Activated CD4-positive, alpha-beta T cell treated with anti-CD3 and anti-CD28 coated beads for 1 hour (primary cell): ENCODE measurements at places on chromosomes 4 and X.

GRCh38 chrX:155962906-155963305 is 34.6 kb upstream of the IL9R start:
- no peak for DNase-seq

GRCh38 chr4:108029016-108029720 is 39.5 kb downstream of the HADH start:
- no peak for DNase-seq

- DNase-seq, result no peak
These were observed 66.2 kb downstream of the EGF start for GRCh38 chr4:109978704-109979454.

DNA sequence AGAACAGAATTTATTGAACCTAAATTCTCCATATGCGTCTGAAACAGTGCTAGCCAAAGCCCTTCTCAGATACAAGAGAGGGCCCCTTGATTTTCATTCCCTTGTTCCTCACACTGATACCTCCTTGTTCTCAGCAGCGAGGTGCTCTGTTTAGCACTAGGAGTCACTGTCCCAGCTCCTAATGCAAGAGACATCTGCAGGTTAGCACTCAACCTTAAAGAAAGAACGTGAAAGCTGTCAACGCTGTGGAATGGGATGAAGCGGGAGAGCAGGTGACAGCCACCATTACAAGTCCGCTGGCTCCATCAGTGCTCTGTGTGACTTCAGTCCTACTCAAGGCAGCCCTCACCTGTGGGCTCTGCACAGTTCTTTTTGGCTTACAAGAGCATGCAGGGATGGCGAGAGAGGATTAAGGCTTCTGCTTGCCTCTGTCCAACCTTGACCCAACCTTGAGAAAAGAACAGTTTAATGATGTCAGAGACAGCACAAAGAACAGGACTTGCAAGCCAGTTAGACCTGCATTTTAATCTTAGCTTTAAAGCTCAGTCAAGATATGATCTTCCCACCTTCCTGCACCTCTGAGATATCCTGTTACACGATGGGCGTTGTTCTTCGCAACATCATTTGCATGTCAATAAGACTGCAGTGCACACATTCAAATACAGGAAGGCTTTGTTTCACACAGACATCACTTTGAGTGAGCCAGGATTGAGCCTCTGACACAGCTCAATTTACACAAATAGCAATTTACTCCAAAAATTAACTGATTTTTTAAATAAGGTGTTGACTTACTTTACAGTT is 95.1 kb downstream of the ARSF start:
- DNase-seq, result no peak
